Aorta (tissue), 5 donors: ENCODE measurements at places on chromosomes 3 and 15. TPM values are rescaled to one million over a fixed set of nuclear protein-coding genes. Genes with fewer than 3 reads are reported as not detected.

PDIA5 gene
- 38.4 TPM for total RNA-seq

LHFPL4 gene
- total RNA-seq, result not detected

GPR149 gene
- total RNA-seq, result not detected

C3orf52 gene
- total RNA-seq, result 9.1 TPM

VPS8 gene
- total RNA-seq, result 57.9 TPM

KBTBD13 gene
- total RNA-seq, result 1.5 TPM

KLHL6 gene
- 4.6 TPM for total RNA-seq

RLBP1 gene
- total RNA-seq, result not detected

BCHE gene
- total RNA-seq, result 1.9 TPM

DZIP1L gene
- 19.0 TPM for total RNA-seq

LRRC28 gene
- total RNA-seq, result 27.5 TPM

ADGRG7 gene
- total RNA-seq, result 0.51 TPM

IQCF5 gene
- not detected for total RNA-seq

DNA sequence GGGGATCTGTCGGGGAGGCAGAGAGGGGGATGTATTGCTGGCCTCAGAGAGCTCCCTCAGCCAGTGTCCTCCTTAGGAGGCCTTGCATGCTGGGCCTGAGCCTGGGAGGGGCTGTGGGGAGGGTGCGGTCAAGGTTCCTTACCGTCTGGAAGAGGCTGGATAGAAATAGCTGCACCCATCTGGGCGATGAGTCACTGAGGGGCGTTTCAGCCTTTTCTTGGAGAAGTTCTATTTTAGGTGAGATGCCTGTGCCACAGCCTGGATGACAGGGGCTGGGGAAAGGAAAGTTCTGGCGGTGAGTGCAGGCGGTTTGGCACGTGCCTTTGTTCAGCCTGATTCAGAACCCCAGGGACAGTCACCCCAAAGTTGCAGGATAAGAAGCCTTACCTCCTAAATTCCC lies 35.7 kb upstream of the APEH start:
- DNase-seq, result peak; percentile 79

DNA sequence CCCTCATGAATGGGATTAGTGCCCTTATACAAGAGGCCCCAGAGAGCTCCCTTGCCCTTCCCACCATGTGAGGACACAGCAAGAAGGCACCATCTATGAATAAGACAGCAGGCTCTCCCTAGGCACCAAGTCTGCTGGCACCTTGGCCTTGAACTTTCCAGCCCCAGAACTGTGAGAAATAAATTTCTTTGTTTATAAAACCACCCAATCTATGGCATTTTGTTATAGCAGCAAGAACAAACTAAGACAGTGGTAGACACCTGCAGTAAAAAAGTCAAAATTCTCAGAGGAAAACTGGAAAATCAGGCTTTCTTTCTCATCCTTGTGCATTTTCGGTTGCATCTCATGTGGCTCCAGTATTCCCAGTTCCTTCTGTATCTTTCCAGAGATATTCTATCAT lies 90.3 kb downstream of the LSM3 start:
- no peak for DNase-seq

- no peak for DNase-seq
These were observed 221.4 kb downstream of the TLE3 start for GRCh38 chr15:69876064-69876940.

- DNase-seq, result peak; percentile 79
These were observed 9.3 kb downstream of the COLQ start for GRCh38 chr3:15512166-15512565.

- no peak for DNase-seq
These were observed 6.4 kb downstream of the GNAI2 start for GRCh38 chr3:50242381-50242770.

GRCh38 chr3:31699309-31699953 lies 166.7 kb downstream of the STT3B start:
- DNase-seq, result no peak

- peak; percentile 85 for DNase-seq
These were observed 660.1 kb upstream of the CFAP20DC start for GRCh38 chr3:59709702-59710553.

DNA sequence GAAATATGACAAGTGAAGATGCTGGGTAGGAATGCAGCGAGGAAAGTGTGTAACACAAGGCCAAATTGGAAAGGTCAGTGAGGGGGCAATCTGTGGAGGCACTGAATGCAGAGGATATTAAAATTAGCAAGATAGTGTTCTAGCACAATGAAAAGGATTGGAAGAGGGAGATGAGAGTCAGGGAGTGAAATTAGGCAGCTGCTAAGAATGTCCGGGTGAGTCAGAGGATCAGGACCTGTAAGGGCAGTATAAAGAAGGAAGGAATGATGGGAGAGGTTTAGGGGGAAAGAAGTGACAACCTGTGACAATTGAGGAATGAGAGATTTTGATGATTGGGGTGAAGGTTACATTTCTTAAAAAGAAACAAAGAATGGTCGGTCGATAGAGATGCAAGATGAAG lies 103.5 kb downstream of the UBE3A start:
- DNase-seq, result no peak

GRCh38 chr3:167967257-167968036 lies 128.3 kb downstream of the GOLIM4 start:
- DNase-seq, result no peak

DNA sequence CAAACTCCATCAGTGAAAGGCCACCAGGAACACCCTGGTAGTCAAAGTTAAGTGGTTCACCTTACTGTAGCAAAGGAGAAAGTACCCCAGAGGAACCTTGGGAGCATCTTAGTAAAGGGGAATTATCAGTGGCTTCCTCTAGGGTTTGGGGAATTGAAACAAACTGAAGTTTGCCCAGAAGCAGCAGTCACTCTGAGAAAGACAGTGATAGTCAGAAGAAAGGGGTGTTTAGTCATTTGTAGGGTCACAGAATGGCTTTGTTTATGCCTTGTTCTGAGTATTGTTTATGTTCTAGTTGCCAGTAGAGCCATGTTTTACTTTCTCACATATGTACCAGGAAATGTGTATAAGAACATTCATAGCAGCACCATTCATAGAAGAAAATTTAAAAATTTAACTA lies 93.8 kb downstream of the FHIT start:
- DNase-seq, result no peak

DNA sequence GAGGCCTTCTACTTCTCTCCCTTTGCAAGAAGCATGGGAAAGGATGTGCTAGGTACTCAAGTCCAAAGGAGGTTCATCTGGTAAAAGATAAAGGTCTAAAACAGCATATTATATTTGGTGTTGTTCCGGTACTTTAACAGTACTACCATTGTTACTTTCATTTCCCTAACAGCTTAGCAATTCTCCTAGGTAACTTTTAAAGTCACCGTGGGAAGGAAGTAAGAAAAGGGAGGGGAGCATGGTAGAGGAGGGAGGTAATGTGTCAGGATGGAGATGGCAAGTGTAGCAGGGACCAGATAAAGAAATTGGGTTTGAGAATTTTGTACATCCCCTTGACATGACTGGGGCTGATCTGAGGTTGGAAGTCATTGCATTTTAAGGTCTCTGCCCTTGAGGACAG lies 89.4 kb upstream of the SKOR1 start:
- no peak for DNase-seq

DNA sequence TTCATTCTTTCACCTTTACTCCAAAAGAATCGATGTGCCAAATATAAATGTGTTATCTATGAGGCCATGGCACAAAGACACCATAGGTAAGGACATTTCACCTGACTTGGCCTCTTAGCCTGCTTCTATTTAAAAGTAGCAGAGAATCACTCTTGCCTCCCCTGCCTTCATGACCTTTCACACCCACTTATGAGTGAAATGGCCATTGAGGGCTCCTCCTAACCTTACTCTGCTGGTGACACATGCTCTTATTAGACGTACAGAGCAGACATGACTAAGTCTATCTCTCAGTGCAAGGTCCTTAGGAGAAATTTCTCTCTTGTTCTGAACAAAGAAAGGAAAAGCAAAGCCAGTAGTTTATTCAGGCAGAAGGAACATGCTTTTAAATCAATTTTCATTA lies 150.7 kb downstream of the LRTM1 start:
- DNase-seq, result no peak

DNA sequence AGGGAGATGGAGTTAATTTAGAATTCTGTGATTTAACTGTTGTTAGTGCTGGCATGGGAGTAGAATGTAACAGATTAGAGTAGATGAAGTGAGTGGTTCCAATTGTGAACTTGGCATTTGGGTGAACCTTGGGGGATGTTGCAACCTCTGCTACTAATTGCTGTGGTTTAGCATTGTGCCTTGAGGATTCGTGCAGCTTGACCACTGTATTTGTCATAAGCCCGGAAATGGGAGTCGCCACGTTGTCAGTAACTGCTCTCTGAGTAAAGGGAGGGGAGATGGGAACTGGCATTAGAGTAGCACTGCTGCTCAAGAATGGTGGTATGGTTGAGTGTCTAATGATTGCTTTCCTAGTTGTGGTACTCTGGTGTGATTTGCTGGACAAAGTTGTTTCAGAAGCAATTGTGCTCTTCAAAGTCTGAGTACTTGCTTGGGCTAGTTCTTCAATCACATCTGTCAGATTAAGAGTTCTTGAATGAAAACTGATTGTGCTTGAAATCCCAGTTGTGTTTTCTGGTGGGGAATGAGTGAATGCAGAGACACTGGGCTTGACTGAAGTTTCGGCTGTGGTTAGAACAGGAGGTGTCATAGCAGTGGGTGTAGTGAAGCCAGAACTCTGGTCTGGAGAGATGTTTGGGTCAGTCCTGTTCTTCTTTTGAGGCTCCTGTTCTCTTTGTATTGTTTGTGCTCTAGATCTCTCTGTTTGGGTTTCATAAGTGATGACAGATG lies 15.4 kb downstream of the IGSF10 start:
- DNase-seq, result peak; percentile 66

DNA sequence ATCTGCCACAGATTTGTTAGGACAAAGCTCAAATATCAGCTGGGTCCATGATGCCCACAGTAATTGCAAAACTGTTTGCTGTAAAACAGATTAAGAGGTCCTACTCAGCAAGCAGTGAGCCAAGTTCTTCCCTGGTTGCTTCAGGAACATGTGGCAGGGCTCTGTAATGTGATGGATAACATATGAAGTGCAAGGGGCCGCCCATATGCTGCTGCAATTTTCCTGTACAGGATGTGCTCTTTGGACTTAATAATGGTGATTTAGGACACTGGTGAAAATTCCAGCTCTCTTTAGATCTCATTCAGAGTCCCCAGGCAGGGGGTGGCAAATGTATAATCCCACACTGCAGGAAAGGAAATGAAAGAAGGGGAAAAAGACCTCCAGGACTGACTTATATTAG lies 289.4 kb downstream of the LSAMP start:
- no peak for DNase-seq

DNA sequence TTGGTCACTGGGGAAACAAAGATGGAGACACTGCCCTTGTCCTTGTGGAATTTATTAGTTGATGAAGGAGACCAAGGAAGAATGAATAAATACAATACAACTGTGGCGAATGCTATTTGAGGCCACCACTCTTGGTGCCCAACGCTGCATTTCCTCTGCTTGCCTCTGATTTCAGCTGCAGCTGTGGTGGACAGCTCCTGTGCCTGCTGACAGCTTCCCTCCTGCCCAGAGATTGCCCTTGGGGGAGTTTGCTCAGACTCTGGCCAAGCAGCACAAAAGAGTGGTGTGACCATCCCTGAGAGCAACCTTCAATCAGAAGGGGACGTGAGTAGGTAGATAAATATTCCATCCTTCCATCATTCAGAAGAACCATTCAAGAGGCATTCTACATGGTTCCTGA lies 64.6 kb upstream of the FHIT start:
- no peak for DNase-seq

GRCh38 chr15:85580879-85581278 lies 200.5 kb downstream of the AKAP13 start:
- peak; percentile 74 for DNase-seq

DNA sequence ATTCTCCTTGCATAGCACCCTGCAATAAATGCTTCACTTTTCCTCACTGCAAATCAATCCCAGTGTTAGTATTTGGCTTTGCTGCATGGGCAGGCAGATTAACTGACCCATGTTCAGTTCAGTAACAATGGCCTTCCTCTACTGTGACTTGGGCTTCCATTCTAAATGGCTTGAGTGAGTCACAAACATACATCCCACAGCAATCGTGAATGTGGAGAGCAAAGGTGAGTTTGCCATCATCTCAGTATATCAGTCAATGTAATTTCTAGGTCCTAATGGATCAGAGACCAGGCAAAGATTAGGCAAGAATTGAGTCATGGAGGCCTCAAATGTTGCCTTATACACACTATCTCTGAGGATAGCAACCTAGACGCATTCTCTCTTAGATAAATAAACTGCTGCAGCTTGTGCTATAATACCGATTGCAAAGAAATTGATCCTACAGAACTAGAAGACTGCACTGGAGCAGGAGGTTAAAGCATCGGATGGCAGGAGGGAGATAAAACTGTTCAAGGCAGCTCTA lies 8.3 kb upstream of the ATP8B4 start:
- DNase-seq, result no peak

- DNase-seq, result peak; percentile 32
These were observed 12.3 kb downstream of the SMAD3 start for GRCh38 chr15:67077641-67078215.

DNA sequence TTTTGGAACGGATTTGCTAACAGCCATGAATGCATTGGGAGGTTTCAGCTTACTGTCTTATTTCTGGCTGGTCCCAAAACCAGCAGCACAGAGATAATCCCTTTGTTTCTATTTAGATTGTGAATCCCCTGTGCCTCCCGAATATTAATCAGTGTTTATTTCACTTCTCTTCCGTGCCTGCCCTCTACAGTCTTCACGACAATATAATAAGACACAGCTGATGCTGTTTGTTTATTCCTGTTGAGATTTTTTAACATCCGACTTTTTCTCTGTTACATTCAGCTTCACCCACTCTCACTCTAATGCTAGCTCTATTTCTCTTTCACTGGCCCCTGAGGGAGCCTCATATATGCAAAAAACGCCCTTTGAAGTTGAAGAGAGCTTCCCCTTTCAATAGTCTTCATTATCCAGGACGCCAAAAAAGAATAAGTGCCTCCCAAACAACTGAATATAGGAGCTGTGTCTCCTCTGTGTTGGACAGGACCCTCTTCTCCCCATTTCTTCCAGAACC lies 995.3 kb downstream of the ROBO2 start:
- DNase-seq, result no peak

- no peak for DNase-seq
These were observed 497 bp downstream of the PARP16 start for GRCh38 chr15:65286069-65286703.

DNA sequence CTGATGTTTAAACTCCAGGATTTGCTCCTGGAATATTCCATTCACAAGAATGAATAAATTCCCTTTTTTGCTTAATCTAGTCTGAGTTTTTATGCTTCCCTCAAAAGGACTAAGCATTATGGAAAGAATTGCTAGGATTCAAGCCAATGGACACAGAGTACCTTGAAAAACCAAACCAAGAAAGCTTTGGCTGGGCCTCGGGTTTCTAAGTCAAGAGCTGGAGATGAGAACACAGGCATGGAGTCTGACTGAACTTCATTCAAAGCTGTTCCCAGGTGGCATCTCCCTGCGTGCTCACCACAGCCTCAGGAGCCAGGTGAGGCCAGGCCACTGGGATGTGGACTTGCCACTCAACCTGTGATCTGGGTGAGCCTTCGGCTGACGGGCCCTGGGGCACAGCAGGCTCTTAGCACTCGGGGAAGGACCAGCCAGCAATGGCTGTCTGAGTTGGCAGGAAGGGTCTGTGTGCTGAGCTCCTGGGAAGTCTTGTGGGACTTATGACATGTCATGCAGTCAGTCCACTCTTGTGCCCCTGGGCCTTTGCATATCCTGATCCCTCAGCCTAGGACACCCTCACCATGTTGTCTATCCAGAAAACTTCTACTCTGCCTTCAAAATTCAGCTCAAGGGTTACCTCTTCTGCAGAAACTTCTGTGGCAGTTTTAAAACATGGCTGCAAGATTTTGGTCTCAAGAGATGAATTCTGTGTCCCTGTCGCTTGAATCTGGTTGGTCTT lies 21.8 kb downstream of the CRABP1 start:
- no peak for DNase-seq

GRCh38 chr3:10263646-10264363 lies 15.5 kb downstream of the TATDN2 start:
- no peak for DNase-seq

GRCh38 chr15:92989470-92989869 lies 89.3 kb downstream of the CHD2 start:
- DNase-seq, result no peak
